GM23248 (cell line): ENCODE measurements at places on chromosomes 7 and 10. TPM values are rescaled to one million over a fixed set of nuclear protein-coding genes. Genes with fewer than 3 reads are reported as not detected.
A peak's percentile ranks its signal among the peaks of the same experiment; 100 is the strongest.

- peak; percentile 6 for DNase-seq
These were observed 3.1 kb upstream of the KIAA1217 start for GRCh38 chr10:24205821-24206220.

Gene NEUROD6
- polyA plus RNA-seq: not detected in 2 replicates

DNA sequence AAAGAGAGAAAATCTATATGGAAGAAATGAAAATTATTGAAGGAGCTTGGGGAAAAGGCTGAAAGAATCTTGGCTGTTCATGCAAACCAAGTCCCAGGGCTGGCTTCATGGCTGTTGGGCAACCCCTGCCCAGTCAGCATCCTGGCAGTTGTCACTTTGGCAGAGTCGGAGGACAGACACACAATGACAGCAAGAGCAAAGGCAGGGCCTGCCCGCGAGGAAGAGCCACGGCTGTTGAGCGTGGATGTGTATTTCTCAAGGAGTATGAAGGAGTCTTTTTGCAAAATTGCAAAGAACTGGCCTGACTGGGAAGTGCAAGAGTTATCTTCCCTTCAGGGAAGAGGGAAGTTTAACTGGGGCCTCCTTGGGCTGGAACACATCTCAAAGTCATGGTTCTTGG lies 11.7 kb downstream of the PTPRE start:
- DNase-seq: no peak

Gene KCNIP2
- polyA plus RNA-seq: 0.15 and 0.24 TPM in 2 replicates

GRCh38 chr7:112873831-112874553 lies 83.8 kb upstream of the TMEM168 start:
- no peak for DNase-seq

- DNase-seq: peak; percentile 80
These were observed 45.7 kb upstream of the RBM33 start for GRCh38 chr7:155598810-155599210.

DNA sequence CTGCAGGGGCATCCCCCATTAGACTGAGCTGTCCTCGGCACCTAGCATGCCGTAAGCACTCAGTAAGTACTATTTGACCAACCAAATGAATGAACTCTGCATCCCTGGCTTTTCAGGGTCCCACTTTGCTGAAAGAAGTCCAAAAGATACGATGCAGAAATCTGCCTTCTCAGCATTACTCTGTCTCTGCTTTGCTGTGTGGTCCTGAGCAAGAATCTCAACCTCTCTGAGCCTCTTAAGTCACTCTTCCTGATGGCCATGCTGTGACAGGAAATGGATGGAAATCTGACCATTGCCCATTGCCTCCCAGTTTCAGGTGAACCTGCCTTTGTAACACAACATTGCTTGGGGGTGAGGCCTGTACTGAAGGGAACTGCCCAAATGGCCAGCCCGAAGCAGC lies 48.0 kb downstream of the GPAM start:
- DNase-seq: no peak

DNA sequence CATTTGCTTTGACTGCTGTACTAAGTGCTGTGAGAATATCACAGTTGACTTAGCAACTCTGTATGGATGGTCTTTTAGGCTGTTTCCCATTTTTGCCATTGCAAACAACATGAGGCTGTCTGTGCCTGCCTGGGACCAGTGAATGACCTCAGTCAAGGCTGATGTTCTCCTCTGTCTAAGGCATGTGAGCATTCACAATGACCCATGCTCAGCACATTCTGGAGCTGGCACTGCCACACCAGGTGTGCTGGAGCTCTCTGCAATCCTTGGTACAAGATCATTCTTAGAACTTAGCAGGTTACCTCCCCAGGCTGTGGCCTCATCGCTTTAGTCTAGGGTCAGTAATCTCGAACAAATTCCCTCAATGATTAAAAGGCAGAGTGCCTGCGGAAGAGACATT lies 61.9 kb downstream of the SH3PXD2A start:
- no peak for DNase-seq

GRCh38 chr7:140453273-140453672 lies 26.0 kb downstream of the MKRN1 start:
- DNase-seq: no peak

Gene ACSM6
- 0.08 TPM in 1 of 2 replicates, not detected in the other for polyA plus RNA-seq

- DNase-seq: no peak
These were observed 78.7 kb downstream of the KIAA1217 start for GRCh38 chr10:24287559-24288195.
